ENCODE measurements at places on chromosomes 13 and 19.

- DNase-seq, result no peak
Observed at GRCh38 chr19:56987184-56987583, 132.6 kb upstream of the USP29 start.

DNA sequence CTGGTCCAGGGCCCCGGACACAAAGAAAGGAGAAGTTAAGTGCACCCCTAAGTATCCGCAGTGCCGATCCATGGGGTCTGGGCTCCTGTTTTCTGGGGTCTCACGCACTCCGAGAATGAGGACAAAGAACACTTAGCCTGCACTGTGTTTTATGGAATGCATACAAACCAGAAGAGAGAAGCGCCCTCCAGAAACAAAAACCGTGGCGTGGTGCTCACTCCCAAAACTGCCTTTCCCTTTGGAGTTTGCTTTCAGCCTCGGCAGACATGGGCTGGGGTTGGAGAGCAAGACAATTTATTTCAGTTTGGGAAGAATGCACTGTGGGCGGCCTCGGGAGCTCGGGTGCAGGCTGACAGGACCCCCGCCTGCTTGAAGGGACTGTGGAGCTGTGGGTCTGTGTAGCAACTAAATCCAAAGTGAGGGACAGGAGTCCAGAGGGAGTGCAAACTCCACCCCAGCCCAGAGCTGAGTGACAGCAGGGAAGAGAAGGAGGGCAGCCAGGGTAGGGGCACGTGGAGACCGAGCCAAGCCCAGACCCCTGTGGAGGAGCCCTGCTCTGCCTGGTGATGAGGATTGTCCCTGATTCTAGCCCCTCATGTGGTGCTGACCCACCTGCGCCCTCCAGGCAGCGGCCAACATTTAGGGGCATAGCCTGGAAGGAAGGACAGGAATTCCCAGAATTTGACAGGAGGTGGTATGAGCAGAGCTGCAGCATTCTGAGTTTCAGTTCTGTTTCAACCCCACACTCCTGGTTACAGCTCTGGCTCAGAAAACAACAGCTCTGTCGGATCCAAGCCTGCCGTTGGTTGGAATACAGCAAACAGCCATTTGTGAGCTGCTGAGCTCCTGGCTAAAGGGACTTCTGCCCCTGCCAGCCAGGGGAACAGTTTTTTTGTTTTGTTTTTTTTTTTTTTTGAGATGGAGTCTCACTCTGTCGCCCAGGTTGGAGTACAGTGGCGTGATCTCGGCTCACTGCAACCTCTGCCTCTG is 37.8 kb upstream of the POP4 start:
- no peak for DNase-seq

- no peak for DNase-seq
Observed at GRCh38 chr13:100154842-100155416, 66.0 kb downstream of the PCCA start.

- DNase-seq, result no peak
Observed at GRCh38 chr19:55553217-55554182, 8.2 kb upstream of the SBK3 start.

GRCh38 chr19:49145573-49146407 is 9.4 kb downstream of the HRC start:
- peak; percentile 99 for DNase-seq

- DNase-seq, result no peak
Observed at GRCh38 chr13:100363874-100364273, 224.7 kb downstream of the GGACT start.

- no peak for DNase-seq
Observed at GRCh38 chr19:40609561-40610395, 8.6 kb downstream of the LTBP4 start.

GRCh38 chr13:26760832-26761582 is 421 bp upstream of the GPR12 start:
- no peak for DNase-seq

DNA sequence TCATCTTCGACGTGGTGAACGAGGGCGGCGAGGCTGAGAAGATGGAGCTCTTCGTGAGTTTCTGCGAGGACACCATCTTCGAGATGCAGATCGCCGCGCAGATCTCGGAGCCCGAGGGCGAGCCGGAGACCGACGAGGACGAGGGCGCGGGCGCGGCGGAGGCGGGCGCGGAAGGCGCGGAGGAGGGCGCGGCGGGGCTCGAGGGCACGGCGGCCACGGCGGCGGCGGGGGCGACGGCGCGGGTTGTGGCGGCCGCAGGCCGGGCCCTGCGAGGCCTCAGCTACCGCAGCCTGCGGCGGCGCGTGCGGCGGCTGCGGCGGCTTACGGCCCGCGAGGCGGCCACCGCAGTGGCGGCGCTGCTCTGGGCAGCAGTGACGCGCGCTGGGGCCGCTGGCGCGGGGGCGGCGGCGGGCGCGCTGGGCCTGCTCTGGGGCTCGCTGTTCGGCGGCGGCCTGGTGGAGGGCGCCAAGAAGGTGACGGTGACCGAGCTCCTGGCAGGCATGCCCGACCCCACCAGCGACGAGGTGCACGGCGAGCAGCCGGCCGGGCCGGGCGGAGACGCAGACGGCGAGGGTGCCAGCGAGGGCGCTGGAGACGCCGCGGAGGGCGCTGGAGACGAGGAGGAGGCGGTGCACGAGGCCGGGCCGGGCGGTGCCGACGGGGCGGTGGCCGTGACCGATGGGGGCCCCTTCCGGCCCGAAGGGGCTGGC is 52.6 kb downstream of the MAP4K1 start:
- DNase-seq, result no peak

DNA sequence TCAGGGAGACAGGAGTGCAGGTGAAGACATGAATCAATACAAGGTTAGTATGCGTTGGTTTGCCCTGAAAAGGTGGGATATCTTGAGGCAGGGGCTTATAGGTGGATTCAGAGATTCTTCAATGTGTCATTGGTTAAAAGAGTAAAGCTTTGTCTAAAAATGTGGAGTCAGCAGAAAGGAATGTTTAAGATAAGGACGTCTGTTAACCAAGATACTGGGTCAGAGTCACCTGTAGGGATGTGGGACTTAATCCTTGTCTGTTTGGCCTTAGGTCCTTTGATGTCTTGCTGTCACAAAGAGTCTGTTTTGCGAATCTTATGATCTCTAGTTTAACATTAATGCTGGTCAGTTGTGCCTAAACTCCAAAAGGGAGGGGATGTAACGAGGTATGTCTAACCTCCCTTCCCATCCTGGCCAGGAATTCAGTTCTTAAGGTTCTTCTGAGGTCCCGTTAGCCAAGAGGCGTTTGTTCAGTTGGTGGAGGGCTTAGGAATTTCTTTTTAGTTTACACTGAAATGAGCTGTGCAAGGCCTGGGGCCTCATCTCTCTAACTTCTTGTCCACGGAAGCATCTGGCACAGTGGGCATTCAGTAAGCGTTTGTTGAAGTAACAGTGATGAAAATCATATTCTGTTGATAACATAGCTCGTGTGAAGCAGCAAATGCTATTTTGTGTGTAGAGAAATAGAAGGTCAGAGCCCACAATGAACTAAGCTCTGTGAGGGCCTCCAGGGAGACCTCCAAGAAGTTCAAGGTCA is 96.2 kb upstream of the RNF113B start:
- DNase-seq, result no peak

GRCh38 chr13:103222683-103223082 is 156.5 kb upstream of the SLC10A2 start:
- no peak for DNase-seq

DNA sequence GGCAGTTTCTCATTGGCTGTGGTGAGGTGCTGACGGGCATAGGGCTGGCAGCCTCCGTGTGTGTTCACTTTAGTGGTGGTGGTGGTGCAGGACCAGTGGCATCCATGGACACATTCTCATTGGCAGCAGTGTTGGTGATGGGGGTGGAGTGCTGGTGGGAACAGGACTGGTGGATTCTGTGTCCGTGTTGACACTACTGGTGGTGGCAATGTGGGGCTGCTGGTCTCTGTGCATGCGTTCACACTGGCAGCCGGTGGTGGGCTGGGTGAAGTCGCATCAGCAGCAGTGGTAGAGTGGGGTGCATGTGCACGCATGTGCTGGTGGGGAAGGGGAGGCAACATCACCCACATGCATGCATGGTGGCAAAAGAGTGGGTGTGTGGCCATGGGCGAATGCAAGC is 1471.4 kb upstream of the PCDH20 start:
- DNase-seq, result no peak

DNA sequence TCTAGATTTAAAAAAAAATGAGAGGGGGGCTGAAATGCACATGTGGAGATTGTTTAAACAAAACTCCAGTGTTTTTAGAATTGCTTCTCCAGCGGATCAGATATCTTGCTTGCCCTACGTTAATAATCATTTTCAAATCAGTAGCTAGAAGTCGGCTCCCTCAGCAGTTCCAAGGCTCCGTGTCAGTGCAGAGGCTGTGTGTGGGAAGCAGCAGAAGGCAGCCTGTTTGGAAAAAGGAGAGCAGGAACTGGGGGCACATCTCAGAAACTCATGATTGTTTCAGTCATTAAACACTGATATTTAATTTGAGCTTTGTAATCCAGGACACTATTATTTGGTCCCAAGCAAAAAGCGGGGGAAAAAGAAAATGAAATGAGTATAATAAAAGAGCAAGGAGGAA is 50.9 kb downstream of the SOX21 start:
- DNase-seq, result no peak

DNA sequence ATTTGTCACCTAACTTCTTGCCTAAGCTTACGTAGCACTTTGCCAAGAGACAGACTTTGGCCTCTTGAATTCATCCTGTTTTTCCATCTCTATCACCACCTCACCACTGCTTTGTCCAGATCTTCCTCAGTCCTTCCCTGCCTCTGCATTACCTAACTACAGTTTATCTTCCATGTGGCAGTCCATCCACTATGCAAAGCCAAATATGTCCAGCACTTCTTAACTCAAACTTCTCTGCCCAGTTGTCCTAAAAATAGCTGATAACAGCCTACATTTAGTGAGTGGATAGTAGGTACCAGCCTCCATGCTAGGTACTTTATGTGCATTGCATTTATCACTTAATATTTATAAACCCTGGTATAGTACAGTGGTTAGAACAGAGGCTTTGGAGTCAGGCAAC is 111.4 kb downstream of the ZAR1L start:
- no peak for DNase-seq

GRCh38 chr13:109844396-109844795 is 58.0 kb upstream of the IRS2 start:
- no peak for DNase-seq

DNA sequence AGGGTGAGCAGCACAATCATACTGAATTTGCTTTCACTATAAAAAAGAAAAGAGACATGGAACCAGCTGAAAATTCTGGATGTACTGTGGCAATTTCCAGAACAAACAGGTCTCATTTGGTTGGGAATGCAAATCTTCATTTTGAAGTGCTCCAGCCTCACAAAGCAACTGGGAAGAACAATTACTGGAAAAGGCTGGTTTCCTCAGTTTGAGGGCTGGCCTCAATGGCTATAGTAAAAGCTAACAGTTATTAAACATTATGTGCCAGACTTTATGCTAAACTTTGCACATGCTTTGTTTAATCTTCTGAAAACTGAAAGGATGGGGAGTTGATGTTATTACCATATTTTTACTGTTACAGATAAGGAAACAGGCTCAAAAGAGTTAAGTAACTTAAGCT is 3.0 kb downstream of the OBI1 start:
- no peak for DNase-seq

GRCh38 chr13:27918041-27918917 is 1.5 kb upstream of the PDX1 start:
- DNase-seq, result no peak

GRCh38 chr19:33005440-33005839 is 33.4 kb downstream of the FAAP24 start:
- no peak for DNase-seq

GRCh38 chr13:29994911-29995595 is 144.6 kb upstream of the UBL3 start:
- no peak for DNase-seq

- no peak for DNase-seq
Observed at GRCh38 chr13:111248822-111249221, 71.6 kb upstream of the TEX29 start.

- no peak for DNase-seq
Observed at GRCh38 chr13:114166381-114167131, 12.5 kb upstream of the CFAP97D2 start.

- DNase-seq, result no peak
Observed at GRCh38 chr13:109309625-109310363, 476.6 kb downstream of the IRS2 start.

DNA sequence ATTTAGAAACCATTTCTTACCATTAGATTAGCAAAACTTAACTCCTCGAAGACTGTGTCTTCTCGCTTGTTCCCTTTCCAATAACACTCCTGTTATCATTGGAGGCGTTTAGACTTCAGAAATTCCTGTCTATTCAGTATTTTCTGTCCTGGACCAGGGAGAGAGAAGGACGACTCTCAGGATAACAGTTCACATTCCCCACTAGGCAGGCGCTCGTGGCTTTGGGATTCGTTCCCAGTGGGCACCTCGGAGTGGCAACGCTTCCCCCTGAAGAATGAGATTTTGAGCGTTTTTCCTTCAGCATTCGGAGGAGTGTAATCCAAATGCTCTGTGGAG is 429 bp upstream of the ZNF225 start:
- no peak for DNase-seq

DNA sequence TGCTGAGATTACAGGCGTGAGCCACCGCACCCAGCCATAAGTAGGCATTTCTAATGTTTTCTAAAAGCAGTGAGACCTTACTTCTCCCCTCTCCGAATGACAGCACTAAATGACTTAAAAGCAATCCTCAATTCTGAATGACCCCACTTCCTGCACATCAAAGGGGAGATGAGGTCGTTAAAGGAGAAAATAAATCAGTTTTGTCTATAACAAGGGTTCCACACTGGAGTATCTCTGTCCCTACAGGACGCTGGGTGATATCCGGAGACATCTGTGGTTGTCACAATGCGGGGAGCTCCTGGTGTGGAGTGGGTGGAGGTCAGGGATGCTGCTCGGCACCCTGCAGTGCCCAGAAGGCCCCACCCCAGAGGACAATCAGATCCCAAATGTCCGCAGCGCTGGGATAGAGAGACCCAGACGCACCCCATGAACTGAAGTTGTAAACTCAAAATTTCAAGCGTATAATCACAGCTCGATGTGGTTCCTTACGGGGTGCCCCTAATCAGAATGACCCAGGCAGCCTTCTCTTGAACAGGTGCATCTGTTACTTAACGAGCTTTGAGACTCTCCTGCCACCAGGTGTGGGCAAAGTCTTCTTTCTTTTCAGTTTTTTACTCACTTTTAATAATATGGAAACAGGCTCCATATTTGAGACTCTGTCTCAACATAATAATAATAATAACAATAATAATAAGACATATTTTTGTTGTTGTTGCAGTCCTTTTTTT is 2.9 kb downstream of the GNG7 start:
- DNase-seq, result no peak

GRCh38 chr19:50252111-50252886 is 48.9 kb downstream of the MYH14 start:
- no peak for DNase-seq

GRCh38 chr13:102042746-102043145 is 359.1 kb downstream of the FGF14 start:
- DNase-seq, result no peak

DNA sequence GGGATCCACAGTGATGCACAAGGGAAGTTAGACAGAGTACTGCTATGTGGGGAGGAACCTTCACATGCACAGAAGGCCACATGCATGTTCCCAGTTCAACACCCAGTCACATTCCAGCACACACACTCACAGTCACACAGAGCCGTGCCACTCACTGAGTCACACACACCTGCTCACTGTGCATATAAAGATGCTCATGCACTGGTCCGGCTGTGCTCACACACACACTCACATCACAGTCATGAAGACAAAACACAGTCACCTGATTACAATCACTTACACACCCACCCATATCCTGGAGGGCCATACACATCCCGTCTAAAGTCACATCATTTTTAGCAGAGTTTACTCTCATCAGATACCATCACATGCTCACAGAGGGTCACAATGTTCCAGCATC is 478 bp downstream of the CLC start:
- no peak for DNase-seq

GRCh38 chr13:48437371-48437770 is 24.5 kb upstream of the LPAR6 start:
- DNase-seq, result no peak

- peak; percentile 49 for DNase-seq
Observed at GRCh38 chr13:57630661-57631595, 616 bp upstream of the PCDH17 start.

Data from H1 (cell line).